ENCODE measurements at places on chromosomes 7 and 10.

GRCh38 chr7:151241755-151242096 is 6.8 kb downstream of the SMARCD3 start:
- no peak for DNase-seq

GRCh38 chr7:1943326-1943725 is 273.2 kb downstream of the ELFN1 start:
- DNase-seq: no peak

DNA sequence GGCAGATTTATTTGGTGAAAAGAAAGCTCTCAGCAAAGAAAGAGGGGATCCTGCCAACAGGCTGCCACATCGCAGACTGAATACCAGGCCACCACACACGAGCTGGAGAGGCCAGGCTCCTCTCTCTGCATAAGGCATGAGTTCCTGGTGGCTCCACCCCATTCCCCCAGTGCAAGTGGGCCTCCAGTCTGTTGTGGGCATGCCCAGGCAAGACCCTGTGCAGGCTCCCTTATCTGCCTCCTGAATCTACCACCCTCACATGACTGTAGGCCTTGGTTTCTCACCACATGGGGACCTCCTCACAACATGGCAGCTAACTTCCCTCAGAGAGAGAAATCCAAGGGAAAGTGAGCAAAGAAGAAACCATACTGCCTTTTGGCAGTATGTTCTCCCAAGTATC is 26.7 kb upstream of the CUL1 start:
- DNase-seq: no peak

GRCh38 chr7:135976312-135977006 is 700 bp downstream of the MTPN start:
- DNase-seq: peak; percentile 77

- peak; percentile 84 for DNase-seq
Measured at GRCh38 chr7:124263232-124263827, 230.5 kb upstream of the TMEM229A start.

Data from DMS53 (cell line).